ENCODE measurements at places on chromosomes 5 and 9.

DNA sequence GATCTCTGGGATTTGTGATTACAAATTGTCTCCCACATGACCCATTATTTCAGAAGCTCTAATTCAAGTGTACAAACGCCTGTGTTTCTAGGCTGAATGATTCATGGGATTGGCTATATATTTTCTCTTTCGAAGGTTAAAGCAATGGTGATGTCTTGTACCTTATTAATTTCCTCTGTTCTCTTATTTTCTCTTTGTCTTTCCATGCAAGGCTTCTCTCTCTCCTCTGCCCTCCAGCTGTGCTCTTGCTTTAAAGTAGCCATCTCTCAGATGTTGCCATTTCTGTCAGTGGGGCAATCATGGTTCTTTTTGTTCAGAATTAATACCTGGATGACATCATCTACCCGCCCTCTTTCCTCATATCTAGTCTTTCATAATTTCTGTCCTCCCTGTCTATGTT is 184.3 kb upstream of the ATP10B start:
- DNase-seq: no peak

GRCh38 chr9:136451221-136451877 is 11.7 kb upstream of the INPP5E start:
- DNase-seq: no peak

DNA sequence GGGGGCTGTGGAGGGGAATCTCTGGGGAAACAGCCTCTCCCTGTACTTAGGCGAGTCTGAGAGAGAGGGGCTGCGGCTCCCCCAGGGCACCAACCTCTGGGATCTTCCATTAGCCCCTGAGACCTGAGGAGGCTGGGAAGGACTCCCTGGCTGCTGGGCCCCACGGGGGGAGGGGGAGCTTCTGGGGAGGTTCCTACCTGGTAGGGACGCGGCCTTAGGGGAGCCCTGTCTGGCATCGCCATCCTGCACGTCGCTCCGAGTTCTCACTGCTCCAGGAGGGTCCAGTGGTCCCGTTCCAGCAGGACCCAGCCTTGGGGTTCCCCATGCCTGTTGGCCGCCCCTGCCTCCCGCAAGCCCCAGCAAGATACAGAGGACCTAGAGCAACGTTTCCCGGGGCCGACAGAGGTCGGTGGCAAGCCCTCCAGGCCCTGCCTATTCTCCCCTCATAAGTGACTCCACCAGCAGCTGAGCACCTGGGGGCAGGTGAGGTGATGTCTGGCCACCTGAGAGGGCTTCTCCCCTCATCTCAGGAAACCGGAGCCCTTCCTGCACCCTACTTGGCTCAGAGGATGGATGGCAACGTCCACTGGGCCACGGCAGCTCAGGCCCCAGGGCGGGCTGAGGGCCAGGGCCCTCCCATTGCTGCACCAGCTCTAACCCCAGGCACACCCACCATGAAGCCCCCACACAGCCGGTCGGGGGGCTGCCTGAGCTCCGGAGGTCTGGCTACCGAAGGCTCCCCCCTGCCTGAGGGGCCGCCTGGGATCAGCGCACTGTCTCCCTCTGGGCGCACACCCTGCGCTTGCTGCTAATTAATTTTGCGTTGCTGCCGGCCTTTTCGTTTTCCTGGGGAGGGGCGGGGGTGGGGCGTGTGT is 22.5 kb downstream of the TPPP start:
- no peak for DNase-seq

DNA sequence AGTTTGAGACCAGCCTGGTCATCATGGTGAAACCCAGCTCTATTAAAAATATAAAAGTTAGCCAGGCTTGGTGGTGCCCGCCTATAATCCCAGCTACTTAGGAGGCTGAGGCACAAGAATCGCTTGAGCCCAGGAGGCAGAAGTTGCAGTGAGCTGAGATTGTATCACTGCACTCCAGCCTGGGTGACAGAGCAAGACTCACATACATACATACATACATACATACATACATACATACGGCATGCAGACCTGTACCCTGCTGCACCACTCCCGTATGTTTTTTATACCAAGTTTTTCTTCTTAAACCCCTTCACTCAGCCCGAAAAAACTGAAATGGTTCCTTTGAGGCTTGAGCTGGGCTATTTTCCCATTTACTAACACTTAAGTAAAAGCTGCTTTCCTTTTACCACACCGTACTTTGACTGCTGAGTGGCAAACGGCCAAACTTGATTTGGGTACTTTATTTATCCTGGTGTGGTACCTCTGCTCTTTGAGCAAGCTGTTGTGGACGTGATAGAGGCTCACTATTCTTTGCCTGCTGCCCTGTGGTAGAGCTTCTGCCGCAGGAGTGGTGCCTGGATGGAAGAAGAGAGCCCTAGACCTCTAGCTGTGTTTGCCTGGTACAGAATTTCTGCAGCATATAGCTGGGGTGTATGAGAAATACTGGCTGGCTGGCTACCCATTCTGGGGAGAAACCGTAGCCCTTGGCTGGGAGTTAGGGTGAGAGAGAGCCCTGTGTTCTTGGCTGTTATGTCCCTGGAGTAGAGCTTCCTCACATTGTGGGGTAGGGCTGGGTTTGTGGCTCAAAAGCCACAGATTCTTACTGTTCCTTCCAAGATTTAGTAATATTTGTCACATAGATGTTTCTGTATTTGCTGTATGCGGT is 19.4 kb downstream of the IPO11 start:
- DNase-seq: no peak

DNA sequence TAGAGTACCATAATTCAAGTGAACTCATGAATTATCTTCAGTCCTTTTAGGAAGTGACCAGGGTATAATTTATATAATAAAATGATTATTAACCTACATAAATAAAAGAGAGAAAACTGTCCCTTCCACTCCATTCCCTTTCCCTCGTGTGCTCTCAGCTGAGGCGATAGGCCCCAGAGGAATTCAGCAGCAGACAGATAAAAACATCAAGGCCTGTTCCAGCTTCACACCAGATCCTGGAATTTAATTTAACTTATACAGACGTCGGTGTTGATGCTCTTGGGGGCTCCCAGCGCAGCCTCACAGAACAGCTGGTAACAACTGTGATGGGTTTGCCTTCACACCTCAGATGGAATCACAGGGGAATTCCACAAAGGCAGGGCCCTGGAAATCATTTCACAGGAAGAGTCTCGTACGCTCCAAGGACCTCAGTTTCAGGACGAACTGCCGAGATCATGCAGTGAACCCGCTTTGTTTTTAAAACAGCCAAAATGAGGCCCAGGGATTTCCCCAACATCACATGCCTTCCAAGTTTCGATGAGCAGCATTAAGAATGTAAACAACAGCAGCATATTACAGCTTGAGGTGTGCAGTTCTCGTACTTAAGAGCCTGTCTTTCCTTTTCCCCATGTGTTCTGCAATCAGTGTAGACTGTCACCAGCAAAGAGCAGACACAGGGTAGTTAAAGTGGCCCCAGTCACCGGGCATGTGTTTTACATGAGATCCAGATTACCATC is 73.6 kb upstream of the ALDH1B1 start:
- DNase-seq: peak; percentile 54

GRCh38 chr9:94567271-94567670 is 12.4 kb downstream of the PCAT7 start:
- DNase-seq: no peak

DNA sequence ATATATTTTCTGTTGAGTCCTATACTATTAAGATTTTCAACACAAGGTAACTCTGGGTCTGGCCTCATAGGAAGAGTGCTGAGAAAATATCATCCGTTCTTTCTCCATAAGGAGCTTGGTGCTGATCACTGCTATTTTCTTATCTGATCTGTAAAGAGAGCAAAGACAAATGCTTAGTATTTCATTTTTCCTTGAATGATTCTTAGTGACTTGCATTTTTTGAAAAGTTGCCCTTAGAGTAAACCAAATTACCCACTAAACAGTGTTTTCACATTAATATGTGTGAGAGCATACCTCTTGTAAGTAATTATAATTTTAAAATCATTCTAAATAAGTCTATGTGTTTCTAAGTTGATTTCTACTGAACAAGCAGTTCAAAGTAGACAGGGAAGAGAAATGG is 121.3 kb upstream of the CTSV start:
- DNase-seq: no peak

GRCh38 chr9:77980622-77981021 is 51.0 kb downstream of the GNAQ start:
- no peak for DNase-seq

GRCh38 chr9:75061169-75061568 is 26.8 kb downstream of the NMRK1 start:
- no peak for DNase-seq

- no peak for DNase-seq
These were observed 94.1 kb upstream of the RANBP6 start for GRCh38 chr9:6109571-6109970.

DNA sequence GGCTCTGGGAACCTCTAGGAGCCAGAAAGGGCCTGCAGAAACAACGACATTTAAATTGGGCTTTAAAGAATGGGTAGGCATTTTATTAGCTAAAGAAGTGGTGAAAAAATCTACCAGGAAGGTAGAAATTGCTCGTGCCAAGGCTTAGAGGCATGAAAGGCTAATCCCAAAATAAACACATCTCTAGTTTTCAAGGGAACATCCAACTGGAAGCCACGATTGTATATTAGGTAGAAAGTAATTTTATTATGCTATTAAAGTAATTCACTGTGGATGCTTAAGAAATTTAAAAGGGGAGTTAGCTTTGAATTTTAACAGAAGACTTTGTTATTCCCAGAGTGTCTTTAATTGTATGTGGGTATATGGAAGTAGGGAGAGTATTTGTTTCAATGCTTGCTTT is 17.5 kb upstream of the CNTLN start:
- no peak for DNase-seq

GRCh38 chr9:16921855-16922254 is 51.4 kb upstream of the BNC2 start:
- DNase-seq: no peak

DNA sequence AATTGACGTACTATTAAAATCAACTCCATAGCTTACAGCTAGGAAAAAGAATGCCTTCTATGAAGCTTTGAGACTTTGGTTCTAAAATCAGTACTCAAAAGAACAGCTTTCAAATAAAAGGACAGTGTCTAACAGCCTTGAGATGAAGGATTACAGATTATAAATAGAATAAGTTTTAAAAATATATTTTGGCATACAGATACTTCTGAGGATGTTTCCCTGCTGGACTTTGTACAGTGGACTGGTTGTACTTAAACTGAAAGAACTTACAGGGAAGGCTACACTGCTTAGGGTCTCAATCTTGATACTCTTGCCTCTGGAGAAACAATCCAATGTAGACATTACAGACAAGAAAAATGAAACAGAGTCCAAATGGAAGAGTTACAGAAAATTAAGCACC is 452.7 kb downstream of the CETN3 start:
- no peak for DNase-seq

GRCh38 chr5:159510282-159510681 is 180.0 kb upstream of the IL12B start:
- DNase-seq: peak; percentile 61
